ENCODE measurements at places on chromosomes 7 and 10.
A peak's percentile ranks its signal among the peaks of the same experiment; 100 is the strongest.

DNA sequence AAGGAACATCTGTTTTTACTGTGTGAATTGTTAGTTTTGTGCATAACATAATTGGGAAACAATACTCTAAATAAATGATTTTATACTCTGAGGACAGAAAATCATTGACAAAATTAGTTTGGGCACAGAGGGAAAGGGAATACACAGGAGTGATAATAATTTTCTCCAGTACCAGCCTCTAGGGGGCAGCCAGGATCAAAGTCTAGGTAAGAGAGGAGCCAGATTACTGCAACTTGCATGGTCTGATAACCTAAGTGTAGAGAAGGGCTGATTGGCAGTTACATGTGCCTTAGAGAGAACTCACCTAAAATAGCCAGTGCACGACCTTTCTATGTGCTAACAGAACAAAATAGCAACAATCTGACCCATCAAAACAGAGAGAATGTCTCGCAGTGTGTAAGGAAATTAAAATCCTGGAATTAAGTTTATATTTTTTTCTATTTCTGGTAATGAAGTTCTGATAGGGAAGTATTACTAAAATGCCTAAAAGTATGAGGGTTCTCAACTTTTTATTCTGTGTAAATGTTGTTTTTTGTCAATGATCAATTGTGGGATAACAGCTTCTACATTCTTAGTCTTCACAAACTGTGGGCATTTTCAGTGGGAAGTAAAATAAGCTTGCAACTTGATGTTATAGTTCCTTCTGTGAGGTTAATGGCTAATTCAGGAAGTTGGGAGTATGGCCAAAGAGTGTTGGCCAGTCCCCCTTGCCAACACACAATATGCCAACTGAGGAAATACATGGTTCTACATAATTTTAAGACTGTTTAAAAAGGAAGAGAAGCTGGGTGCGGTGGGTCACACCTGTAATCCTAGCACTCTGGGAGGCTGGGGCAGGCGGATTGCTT, 66.4 kb downstream of the EXOC6 start:
- peak; percentile 6 for DNase-seq

DNA sequence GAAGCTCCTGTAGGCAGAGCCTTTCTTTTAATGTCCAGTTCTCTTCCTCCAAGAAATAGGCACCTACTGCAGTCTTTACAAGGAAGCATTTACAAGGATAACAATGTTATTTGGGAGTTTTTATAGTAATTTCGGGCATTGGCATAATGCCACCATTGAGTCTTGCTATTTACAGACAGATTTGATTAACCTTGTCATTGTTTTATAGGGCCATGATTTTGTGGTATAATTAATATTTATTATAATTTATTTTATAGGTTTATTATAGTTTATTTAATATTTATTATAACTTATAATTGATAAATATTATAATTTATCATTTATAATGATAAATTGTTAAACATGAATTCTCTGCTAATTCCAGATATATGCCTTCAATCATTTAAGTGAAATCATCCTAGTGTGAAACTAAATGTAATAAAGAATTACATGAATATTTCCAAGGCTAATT, 573 bp upstream of the POT1 start:
- no peak for DNase-seq

- no peak for DNase-seq
Observed at GRCh38 chr10:95693071-95693667, 558 bp downstream of the TCTN3 start.

- no peak for DNase-seq
Observed at GRCh38 chr10:31071232-31072005, 39.8 kb upstream of the ZNF438 start.

DNA sequence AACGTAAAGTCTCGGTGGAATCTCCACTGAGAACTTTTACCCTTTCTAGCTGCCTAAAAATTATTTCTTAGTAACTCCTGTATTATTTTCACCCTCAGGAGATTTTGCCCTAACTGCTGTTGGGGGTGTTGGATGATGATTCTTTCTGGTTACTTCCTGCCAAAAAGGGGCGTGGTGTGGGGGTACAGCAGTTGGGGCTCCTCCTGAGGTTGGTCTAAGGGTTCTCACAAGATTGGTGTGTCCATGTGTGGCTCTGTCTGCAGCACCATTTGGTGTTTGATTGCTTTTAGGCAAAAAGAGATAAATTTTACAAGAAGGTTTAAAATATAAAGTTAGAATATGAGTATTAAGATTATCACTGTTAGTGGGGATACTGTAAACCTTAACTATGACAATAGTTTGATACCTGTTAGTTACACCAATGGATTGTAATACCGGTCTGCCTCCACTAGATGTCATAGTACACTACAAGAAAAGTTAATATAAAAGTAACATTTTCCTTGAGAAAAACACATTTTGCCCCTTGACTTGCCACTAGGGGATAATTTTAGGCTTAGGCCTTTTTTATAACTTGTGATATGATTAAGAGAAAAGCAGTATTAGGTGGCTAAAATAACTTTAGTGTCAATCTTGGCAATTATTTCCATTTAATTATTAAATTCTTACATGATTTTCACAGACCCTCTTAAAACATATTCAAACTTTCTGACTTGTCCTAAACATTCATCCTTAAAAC, 928.7 kb downstream of the IPMK start:
- DNase-seq, result no peak
